MG63 (cell line): ENCODE measurements at places on chromosomes 12 and 14. TPM values are rescaled to one million over a fixed set of nuclear protein-coding genes. Genes with fewer than 3 reads are reported as not detected.
A peak's percentile ranks its signal among the peaks of the same experiment; 100 is the strongest.

GRCh38 chr12:124745891-124746570 lies 117.6 kb downstream of the SCARB1 start:
- DNase-seq = peak; percentile 96

DNA sequence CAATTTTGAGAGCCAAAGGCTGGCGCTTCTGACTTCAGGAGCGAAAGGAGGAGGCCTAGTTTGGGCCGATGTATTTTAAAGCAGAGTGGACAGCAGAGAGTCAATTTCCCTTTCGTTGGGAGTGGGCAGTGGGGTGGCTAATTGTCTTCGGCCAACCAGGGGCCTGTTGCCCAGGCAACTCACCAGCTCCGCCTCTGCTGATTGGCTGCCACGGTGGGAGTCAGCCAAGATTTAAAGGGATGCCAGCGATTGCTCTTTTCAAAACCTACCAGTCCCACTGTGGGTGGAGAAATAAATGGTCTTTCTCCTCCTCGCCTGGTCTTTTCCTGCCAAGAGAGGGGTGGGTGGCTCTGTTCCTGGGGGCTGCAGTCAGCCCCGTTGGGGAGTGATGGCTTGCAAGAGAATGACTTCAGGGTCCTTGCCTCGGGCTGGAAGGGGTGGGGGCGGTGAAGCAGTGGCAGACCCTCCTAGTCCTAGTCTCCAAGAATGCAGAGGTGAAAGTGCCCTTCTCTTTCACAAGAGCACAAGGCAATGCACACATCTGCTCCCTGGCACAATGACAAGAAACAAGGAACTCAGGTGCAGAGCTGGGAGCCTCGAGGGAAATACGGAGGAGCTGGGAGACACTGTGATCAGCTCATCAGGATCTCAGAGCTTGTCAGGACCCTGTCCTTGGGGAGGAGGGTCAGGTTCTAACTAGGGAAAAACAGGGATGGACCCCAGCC lies 37.7 kb downstream of the RASAL1 start:
- no peak for DNase-seq

- no peak for DNase-seq
Measured at GRCh38 chr12:101490286-101490920, 15.3 kb downstream of the SPIC start.

GRCh38 chr12:22588817-22589216 lies 36.2 kb upstream of the ETNK1 start:
- no peak for DNase-seq

GRCh38 chr12:6647083-6647604 lies at the start of gene ACRBP:
TSS of gene ACRBP (minus strand) at chr12:6647432. CDS start at chr12:6647366, 66 bp downstream.
- DNase-seq = no peak

DNA sequence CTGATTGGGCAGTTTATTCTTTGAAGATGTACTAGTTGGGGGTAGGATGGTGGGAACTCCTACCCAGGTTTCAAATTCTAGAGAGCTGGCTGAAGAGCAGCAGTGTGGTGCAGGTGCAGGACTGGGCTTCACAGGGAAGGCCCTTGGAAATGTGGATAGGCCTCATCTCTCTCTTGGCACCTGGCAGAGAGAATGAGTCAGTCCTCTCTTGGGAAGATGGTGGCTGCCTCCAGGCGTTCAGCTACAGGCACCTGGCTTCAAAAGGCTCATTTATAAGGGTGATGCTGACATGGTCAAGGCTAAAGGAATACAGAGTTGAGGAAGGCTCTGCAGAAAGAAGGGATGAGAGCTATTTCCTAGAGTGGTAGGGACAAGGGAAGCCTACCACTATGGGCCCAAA lies 179.7 kb upstream of the VASH1 start:
- no peak for DNase-seq

DNA sequence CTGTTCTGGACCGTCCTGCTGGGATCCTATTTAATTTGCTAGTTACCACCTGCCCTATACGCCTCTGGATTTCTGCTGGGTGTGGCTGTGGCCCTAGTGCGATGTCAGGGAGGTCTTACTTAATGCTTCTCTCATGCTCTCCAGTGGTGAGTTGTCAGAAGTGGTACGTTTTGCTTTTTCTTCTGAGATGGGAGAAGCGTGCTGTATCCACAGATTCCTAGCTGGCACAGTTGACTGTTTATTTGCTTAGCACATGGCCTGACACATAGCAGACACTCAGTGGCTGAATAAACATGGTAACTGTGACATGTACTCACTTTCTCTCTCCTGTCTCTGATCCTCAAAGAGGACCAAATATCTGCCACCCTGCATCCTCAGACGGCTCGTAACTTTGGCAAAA lies 107.3 kb downstream of the CACNA1C start:
- no peak for DNase-seq

DNA sequence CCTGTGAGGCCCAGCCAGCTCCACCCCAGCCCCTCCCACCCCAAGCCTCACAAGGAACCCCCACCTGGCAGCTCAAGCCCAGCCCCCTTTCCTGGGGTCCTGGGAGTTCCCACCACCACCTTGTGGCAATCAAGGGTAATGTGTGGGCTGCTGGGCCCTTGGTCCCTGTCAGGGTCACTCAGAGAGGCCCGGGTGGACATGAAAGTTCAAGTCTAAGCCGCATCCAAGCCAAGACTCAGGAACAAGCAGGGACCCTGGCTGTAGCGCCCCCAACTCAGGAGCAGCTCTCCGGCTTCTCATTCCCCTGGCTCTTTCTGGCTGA lies 106.4 kb upstream of the C14orf180 start:
- DNase-seq = no peak

GRCh38 chr14:75711796-75712211 lies 50.8 kb downstream of the TTLL5 start:
- DNase-seq = peak; percentile 93

GRCh38 chr12:43766291-43766690 lies 7.5 kb downstream of the IRAK4 start:
- no peak for DNase-seq

- peak; percentile 57 for DNase-seq
Measured at GRCh38 chr12:55019784-55020183, at the start of gene NEUROD4. TSS of gene NEUROD4 (plus strand) at chr12:55019974. CDS start at chr12:55026440, 6,466 bp downstream.

DNA sequence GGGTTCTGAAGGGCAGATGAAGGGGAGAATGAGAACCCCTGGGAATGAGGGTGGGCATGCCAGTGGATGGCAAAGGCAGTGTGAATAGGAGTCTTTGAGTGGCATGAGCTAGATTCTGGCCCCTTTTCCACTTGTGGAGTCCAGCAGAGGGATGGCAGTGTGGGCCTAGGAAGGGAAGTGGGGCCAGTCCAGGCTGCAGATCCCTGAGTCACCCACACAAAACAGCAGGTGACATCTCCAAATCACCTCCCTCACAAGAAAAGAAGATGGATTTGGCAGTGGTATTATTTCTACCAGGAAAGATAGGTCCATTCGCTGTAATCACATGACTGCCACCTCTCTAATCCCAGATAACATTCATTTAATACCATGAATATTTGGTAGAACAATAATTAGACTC lies 151.3 kb downstream of the TTC7B start:
- DNase-seq = no peak

DNA sequence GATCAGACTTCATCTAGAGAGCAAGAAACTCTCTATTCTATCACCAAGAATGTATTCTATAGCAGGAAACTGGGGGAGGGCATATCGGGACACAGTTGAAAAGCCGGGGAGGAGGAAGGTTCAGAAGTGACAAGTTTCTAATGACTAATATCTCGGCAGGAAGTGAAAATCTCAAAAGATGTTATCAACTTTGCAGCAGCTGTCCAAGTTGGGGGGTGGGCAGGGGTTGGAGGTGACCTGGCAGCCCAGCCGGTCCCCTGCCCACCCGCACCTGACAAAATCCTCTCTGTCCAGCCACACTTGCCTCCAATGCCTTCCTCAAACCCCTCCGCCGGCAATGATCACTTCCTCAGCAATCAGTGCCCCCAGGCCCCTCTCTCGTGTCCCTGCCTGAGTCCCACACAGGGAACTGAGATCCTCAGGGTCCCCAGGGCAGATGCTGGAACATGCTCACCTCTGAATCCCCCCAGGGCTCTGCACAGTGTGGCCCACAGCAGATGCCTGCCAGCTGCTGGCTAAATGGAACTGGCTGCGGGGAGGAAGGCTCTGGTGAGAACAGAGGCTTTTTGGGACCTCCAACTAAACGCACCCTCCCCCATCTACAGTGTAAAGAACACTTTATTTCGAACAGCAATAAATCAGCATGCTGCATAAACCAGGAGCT lies 43.9 kb downstream of the CCDC88C start:
- no peak for DNase-seq

DNA sequence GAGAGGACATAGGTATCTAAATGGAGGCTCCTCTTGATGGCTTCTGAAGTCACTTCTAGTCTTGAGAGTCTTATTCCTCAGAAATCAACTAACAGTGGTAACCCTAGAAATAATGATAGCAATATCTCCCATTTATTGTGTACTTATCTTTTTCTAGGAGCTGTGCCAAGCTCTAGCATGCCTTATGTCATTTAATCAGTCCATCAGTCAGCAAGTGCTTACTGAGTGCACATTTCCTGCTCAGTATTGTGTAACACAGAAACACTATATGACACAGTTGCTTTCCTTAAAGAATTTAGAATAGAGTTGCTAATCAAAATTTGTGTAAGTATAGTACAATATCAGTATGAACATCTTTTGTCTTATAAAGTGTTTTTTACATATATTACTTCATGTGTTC lies 36.6 kb downstream of the KRT76 start:
- DNase-seq = no peak

GRCh38 chr14:23117371-23118020 lies 1.6 kb downstream of the CEBPE start:
- no peak for DNase-seq

DNA sequence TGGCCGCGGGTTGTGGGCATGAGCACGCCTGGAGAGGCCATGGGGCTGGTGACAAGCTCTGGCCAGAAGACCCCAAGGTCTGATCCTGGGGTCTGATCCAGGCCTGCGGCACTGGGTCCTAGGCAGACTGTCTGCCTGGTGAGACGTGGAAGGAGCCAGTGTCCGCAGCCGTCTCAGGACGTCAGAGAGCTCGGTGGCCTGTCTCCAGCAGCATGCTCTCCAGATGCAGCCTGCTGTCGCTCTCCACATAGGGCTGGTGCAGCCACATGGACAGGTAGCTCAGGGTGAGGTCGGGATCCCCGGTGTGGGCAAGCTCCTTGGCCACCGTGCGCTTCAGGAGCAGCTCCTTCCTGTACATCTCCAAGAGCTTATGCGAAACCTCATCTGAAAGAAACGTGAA lies 14.3 kb downstream of the CINP start:
- no peak for DNase-seq

DNA sequence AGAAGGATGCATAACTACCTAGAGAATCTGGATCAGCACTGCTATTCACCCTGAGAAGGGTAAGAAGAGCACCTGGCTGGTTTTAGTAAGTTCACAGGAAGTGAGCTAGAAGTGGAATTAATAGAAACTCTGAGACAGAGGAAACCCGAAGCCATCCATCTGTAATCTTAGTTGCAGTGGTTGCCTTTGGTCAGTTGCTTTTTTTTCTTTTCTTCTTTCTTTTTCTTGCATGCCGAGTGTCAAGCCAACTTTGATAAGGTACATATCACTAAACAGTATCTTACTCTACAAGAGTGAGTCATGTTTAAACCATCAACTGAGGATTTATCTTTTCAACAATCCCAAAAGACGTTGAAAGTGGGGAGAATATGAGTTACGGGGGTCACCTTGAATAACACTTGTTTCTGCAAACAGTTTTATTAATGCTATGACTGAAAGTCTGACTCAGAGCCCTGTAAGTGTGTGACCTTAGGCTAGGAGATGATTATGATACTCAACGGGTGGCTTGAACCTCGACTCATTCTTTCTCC lies 26.7 kb downstream of the C12orf75 start:
- DNase-seq = no peak

DNA sequence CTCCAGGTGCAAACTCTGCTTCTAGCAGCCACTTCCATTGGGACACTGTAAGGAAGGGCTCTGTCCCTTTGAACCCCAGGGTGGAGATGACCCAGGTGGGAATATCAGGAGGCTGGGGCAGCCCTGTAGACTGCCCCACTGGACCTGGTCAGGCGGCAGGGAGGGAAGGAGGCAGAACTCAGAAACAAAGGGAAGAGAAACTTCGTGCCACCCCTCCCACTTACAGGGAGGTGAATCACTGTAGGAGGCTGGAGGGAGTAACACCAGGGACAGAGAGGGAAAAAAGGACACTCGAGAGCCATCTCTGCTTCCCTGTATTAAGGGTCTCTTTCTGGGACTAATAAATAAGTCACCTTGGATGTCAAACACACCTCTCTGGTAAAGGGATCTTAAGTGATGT lies 37.4 kb downstream of the ISCA2 start:
- DNase-seq = no peak

DNA sequence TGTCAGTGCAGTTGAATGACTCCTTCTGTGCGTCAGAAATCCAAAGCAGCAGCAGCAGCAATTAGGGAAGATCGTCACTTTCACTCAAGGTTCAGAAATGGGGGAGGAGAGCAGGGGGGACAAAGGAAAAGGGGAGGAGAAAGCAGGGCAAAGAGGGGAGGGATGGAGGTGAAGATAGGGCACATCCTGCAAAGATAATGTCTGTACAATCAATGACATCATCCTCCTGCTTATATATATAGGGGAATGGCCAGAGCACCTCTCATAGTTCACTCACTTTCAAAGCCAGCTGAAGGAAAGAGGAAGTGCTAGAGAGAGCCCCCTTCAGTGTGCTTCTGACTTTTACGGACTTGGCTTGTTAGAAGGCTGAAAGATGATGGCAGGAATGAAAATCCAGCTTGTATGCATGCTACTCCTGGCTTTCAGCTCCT lies at the start of gene NTS:
NTS (plus strand) TSS at position 265 of the 431 bp plus-strand sequence; CDS start at position 374, 109 bp downstream.
- DNase-seq = no peak

- DNase-seq = no peak
Measured at GRCh38 chr12:65539023-65539422, 260.5 kb downstream of the MSRB3 start.

- no peak for DNase-seq
Measured at GRCh38 chr12:102781117-102781516, 135.9 kb downstream of the PAH start.

DNA sequence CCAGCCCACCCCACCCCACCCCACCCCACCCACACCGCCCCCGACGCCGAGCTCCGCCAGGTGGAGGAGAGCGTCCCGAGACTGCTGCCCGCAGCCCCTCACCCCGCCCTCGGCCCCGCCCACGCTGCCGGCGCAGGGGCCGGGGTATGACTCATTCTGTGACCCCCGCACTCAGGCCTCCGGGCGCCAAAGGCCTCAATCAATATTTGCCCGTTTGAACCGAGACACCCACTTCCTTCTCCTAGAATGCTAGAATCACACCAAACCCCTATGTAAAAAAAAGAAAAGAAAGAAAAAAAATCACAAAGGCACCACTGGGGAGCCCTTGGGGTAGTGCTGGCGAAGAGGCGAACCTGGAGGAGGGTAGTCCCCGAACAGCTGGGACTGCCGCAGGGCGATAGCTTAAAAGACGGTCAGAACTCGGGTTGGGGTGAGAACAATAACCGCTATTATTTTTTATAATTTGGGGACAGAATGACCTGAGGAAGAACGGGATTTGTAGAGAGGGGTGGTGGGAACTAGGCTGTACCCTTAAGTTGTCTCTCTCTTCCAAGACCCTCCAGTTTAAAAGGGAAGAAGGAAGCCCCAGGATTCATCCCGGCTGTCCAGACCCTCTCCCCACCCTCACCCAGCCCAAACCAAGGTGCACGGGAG lies 894 bp downstream of the KRT8 start:
- DNase-seq = peak; percentile 34

GRCh38 chr14:53896726-53897125 lies 59.9 kb downstream of the BMP4 start:
- no peak for DNase-seq

GRCh38 chr14:60658211-60658690 lies 9.0 kb upstream of the SIX1 start:
- no peak for DNase-seq

Gene DNAAF2
- 9.2 and 11.6 TPM in 2 replicates for total RNA-seq

Gene MMP19
- not detected in 2 replicates for total RNA-seq

Gene BTBD6
- 21.3 and 25.1 TPM in 2 replicates for total RNA-seq

Gene MIP
- not detected in 2 replicates for total RNA-seq

Gene TNFAIP2
- total RNA-seq = 86.5 and 90.4 TPM in 2 replicates

Gene KRT75
- not detected in 2 replicates for total RNA-seq

Gene COX8C
- total RNA-seq = not detected in 2 replicates

Gene RAPGEF3
- total RNA-seq = 2.9 and 6.1 TPM in 2 replicates
